ENCODE measurements at places on chromosomes 11 and 22.

DNA sequence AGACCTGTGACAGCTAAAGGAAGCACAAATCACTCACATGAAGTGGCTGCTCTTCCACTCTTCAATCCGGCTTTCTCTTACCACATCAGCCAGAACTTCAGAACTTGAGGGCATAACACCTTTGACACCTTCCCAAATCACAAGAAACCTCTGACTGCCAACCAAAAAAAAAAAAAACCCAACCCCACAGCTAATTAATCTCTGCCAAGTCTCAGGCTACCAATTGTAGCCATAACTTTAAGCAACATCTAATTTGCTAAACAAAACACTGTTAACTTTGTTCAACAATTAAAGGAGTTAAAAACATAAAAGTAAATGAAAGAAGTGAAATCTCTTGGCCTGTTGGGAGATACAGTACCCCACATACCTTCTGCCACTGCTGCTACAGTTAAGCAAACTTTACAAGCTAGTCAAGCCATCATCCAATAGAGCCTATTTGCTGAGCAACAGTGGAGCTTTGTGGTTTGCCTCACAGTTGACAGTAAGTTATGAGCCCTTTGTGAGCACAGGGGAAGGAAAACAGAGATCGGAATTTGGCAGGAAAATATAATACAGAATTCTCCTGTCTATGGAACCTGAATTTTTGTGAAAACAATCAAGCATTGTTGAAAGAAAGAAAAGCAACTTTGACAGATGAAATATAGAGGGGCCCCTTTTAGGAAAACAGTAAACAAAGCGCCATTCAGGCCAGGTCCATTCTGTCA lies at the start of gene SOX6:
Gene SOX6, minus strand, starts transcription at position 490 of the 704 bp plus-strand sequence. CDS start 15,298 bp downstream, outside the sequence.
- DNase-seq = no peak

DNA sequence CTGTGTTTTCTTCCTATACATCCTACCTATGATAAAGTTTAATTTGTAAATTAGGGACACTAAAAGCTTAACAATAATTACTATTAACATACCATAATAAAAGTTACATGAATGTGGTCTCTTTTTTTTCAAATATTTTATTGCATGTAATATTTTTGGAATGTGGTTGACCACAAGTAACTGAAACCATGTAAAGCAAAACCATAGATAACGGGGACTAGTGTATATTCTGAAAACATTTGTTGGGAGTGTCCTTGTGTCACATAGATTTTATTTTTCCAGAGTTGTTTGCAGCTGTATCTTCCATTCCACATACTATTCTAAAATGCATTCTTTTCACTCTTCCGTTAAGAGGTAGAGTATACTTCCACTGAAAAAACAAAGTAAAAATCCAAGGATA lies 200.4 kb downstream of the KIF18A start:
- no peak for DNase-seq

DNA sequence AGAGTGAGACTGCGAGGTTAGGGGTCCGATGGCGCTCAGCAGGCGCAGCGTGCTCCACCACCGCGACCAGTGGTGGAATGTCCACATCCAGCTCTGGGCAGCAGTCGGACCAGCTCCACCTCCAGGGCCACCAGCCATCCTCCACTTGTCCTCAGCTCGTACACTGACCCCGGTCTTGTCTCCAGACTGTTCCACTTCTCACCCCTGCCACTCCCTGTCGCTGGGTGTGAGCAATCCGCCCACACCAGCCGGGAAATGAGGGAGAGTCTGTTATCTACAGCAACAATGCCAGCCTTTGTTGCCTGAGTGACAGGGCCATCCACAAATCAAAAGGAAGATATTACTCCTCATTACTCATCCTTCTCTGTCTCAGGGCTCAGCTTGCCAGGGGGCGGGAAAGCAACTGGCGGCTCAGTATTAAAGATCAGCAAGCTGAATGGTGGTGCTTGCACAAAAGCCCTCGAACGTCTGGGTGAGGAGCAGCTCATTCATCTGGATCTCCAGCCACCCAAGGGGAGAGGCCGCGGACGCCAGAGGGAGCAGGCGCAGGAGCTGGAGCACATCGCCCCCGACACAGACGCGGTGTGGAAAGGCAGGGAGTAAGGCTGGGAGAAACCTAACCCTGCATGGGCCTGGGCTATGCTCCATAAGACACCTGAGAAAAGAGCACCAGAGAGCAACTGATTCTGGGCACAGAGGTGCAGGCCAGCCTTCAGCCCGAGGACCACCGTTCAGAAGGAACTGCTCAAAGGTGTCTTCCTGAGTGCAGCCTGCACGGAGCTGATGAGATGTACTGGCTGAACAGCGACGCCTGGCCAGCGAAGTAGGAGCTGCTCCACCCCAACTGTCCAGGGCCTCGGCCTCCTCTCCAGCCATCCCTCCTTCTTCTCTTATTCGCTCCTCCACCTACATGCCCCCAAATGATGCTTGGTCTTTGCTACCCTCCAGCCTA lies 21.9 kb downstream of the IGSF9B start:
- DNase-seq = no peak

GRCh38 chr22:46449116-46449691 lies 88.2 kb downstream of the CELSR1 start:
- no peak for DNase-seq

DNA sequence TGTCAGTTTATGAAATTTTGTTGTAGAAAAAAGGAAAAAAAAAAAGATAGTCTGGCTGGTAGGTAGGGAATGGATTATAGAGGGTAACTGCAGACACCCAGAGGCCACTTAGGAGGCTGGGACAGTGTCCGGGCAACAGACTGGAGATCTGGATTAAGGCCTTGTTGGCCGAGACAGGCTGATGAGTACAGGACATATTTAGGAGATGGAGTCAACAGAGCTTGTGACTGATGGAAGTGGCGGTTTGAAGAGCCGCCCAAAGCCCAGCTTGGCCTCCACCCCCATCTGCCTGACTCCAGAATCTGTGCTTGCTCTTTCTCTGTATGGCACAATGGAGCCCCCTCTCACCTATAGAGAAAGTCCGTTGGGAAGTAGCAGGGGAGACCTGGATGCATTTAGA lies 7.6 kb downstream of the PLEKHB1 start:
- no peak for DNase-seq
